ENCODE measurements at places on chromosomes 1 and 21. TPM values are rescaled to one million over a fixed set of nuclear protein-coding genes. Genes with fewer than 3 reads are reported as not detected.

ANKRD35 gene
- not detected for total RNA-seq

DNA sequence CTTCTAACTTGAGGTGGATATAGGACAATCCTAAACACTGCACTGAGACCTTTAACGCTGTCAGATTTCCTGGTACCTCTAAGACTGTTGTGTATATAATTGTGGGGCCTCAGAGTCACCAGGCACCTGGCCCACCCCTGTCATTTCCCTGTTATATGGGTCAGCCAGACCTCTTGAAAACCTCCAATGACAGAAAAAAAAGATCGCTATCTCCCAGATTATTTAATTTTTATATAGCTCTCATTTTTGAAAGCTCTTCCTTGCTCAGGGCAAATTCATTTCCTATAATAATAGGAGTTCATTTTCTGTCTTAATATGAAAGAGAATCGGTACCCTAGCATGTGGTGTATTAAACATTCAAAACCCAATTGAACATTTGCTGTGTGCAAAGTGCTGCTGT is 56.7 kb downstream of the ZP4 start:
- DNase-seq, result no peak

TIMM17A gene
- total RNA-seq, result 246 TPM

GRCh38 chr1:2210084-2210653 is 15.6 kb upstream of the FAAP20 start:
- no peak for DNase-seq

TOR1AIP1 gene
- 53.3 TPM for total RNA-seq

ANKRD65 gene
- total RNA-seq, result not detected

DNA sequence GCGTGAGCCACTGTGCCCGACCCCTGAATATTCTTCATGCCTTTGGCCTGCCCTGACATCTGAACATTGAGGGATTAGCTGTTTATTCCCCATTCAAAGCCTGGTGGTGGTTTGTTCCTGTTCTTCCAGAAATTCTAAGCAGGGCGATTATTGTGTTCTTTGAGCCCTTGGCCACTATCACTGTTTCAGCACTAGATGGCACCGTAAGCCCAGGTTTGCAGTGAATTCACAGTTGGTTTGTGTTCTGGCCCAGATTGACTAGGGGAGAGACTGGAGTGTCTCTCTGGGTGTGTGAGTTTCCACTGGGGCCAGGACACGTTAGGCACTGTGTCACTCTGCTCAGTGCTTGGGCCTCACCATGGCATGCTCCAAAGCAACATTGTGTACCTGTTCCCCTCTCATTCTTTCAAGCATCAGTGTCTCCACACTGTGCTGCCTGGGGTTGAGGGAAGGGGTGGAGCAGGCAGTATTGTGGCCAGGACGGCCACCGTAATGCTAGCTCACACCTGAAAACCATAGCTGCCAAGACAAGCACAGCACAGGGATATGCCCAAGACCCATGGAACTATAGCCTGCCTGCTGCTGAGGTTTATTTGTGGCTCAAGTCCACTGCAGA is 52.7 kb downstream of the PKN2 start:
- DNase-seq, result peak; percentile 3

GRCh38 chr1:89425056-89425455 is 61.2 kb downstream of the GBP6 start:
- DNase-seq, result no peak

DNA sequence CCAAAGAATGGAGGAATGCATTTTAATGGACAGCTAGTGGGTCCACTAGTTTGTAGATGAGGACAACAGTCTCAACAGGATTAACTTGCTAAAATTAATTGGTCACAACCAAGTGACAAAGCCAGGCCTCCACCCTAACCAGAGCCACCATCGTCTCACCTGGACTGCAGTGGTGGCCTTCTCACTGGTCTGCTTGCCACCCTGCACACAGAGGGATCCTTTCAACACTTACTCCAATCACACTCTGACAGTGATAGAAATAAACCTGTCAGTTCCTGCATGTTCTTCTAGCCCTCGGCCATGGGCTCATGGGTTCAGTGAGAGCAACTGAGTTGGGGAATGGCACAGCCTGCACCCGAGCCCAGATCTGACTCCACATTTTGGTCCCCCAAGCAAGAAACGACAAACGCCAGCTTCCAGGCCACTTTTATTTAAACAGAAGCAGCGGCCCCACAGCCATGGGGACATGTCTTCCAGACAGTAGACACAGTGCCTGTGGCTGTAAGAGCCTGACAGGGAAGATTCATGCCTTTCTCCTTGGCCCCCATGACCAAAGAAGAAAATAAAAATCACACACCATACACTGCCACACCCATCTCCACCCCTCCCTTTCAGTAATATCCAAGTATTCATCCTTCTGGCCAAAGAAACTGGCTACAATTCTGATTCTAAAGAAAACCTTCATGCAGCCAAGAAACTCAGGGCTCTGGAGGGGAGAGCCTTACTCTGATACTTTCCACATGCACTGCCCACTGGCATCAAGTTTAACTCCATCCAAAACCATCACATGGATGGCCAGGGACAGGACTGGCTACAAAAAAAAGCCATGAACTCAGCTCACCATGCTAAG is 37.6 kb downstream of the DHCR24 start:
- no peak for DNase-seq

NEK2 gene
- total RNA-seq, result 88.5 TPM

DNA sequence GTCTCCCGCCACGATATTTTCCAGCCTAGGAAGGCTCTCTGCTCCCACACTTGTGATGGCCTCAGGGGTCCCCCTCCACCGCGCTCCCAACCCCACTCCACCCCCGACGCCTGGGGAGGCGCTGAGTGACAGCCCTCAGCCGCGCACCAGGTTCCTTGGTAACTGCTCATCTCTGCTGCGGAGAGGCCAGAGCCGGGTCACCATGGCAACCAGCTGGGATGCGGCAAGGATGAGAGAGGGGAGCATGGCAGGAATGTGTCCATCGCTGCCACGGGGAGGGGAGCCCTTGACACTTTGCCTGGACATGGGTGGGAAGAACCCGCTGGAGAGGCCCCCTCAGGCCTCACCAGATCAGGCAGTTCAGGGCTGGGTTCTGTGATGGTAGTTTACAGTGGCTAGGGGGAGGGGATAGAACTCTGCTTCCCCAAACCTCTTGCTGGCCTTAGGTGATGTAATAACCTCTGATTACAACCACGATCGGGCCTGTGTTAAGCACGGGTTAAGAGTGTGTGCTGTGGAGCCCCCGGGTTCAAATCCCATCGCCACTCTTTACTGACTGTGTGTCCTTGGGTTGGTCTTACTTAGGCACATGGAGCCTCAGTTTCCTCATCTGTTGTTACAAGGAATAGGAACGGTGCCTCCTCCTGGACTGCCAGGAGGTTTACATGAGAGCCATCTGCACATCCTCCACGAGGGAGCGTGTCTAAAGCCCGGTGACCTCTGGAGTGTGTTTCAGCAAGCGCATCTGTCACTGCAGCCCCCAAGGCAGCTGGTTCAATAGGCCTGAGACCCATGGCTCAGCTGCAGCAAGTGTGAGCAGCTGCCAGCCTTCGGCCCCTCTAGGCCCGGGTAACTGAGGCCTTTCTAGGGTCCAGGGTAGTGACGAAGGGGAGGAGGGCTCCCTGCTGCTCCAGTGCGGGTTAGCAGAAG is 6.3 kb downstream of the KIF17 start:
- no peak for DNase-seq

PGLYRP3 gene
- not detected for total RNA-seq

- DNase-seq, result no peak
Measured at GRCh38 chr1:117049857-117050256, 10.3 kb upstream of the TTF2 start.

DNA sequence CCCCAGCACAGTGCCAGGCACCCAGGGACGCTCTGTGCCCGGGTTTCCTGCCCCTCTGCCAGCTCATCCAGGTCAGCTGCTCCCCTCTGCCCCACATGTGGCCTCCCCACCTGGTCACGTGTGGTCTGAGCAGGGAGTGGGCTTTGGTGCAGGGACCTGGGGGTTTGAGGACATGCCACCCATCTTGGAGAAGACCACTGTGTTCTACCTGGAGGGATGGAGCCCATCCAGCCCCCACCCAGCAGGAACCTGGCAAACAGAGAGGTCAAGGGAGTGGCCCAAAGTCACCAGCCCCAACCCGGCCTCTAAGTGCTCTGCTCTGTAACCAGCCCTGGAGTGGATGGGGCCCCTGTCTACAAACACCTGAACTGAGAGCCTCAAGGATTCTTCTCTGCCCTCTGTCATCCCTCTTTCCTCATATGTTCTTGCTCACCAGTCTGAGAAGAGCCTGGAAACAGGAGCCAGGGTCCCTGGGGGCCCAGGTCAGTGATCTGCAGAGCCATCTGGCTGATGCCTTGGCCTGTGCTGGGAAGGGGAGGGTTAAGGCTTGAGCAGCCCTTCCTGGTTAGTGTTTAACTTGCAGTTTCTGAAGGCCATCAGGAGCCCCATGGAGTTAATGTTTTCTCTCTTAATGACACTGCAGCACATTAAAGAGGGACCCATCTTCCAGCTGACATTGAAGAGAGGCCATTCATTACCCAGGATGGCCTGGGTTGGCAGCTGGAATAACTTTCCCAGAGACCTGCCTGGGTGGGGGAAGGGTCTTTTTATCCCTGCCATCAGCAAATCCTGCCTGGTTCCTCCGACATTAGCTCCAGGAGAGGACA is 235.4 kb downstream of the PTPRU start:
- DNase-seq, result no peak

DNA sequence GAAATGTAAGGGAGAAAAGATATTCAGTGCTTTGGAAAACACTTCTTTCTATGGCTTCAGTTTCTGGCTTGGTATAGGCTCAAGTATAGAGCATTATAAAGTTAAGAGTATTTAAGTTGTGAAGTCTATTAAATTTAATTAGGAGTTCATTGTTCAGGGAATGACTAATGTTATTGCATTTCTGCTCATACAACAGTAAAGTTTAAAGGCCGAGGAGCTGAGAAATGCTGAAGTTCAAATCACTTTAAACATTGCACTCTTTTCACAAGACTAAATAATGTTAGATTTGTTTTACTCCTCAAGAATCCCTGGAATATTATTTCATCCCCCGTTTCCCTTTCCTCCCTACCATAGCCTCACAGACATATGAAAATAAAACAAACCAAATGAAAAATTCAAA is 30.1 kb downstream of the RGS5 start:
- DNase-seq, result no peak

- no peak for DNase-seq
Measured at GRCh38 chr21:45947716-45948255, 33.8 kb upstream of the COL6A1 start.

DNA sequence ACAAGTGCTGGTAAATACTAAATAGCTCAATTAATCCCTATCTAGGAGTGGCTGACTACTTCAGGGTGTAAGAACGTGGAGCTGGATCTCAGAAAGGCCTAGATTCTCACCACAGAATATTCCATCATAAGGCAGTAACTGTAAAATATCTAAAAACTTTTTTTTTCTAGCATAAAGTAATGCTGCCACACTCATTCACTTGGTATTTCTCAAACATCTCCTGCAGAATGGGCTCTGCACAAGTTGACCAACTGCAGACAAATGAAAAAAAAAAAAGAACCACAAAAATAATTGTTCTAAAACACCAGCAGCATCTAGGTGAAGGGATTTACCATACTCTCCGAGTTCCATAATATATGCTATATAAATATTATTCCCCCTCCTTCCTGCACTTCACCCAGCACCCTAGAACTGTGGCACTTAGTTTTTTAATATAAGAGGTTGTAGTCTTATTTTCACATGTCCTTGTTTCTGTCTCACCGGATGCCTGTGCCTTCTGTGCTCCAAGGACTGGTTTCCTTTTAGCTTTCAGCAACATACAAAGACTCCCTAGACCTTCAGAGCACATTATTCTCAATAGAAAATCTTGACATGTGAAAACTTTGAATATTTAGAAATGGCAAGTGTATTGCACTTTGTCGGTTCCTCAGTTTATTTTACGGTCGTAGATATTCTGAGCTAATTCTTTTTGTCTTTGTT is 8.9 kb downstream of the VSIG8 start:
- no peak for DNase-seq

- DNase-seq, result no peak
Measured at GRCh38 chr1:209720326-209720725, 15.7 kb downstream of the HSD11B1 start.

TAS1R3 gene
- 0.22 TPM for total RNA-seq

- no peak for DNase-seq
Measured at GRCh38 chr1:94884507-94884906, 42.4 kb downstream of the CNN3 start.

DNA sequence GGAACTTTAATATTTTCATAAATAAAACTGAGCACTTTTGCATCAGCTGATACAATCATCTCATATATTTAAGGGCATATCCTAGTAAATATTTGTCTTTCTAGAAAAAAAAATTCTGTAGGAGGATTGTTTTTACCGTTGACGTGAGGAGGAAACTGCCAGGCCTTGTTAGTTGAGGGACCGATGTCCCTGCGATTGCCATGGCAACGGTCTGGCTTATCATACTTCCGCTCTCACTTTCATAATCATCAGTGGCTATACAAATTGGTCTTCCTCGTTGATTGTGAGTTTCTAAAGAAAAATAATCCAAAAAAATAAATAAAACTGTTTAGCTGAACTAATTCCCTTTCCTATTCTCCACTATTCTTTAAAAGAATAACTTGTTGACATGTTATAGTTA is 69.3 kb upstream of the ANGPTL3 start:
- DNase-seq, result no peak

PAPPA2 gene
- 0.33 TPM for total RNA-seq

TEDDM1 gene
- total RNA-seq, result not detected

GRCh38 chr1:27724961-27725373 is 794 bp upstream of the FAM76A start:
- DNase-seq, result peak; percentile 9

TSPEAR gene
- not detected for total RNA-seq

OR2L13 gene
- not detected for total RNA-seq

GRCh38 chr1:27522432-27523336 is 32.7 kb upstream of the WASF2 start:
- DNase-seq, result no peak

- DNase-seq, result no peak
Measured at GRCh38 chr1:33045814-33046213, 9.1 kb upstream of the AK2 start.

- DNase-seq, result peak; percentile 6
Measured at GRCh38 chr1:92310185-92310597, 11.3 kb downstream of the RPAP2 start.

DNA sequence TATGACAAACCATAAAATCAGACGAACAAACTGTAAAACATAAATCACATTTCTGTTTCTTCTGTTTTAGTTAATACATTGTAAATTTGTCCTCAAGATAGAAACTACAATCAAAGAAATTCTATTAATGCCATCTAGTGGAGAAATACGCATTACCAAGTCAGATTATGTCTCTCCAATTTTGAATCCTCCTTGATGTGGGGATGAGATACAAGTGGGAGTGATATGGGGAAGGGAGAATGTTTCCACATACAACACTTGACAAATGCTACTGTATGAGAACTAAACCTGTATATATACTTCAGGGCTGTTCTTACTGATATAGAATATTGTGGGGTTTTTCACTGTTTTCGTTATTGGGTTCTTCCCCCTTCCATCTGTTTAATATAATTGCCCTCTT is 2.6 kb downstream of the HFM1 start:
- DNase-seq, result peak; percentile 6

POU3F1 gene
- total RNA-seq, result not detected

OR2L3 gene
- total RNA-seq, result not detected

PRRX1 gene
- total RNA-seq, result 14.0 TPM

KCNQ4 gene
- not detected for total RNA-seq

- DNase-seq, result no peak
Measured at GRCh38 chr1:156492591-156493080, 7.9 kb downstream of the MEF2D start.

All from A172 (cell line).